ENCODE measurements at places on chromosomes 2 and 18. TPM values are rescaled to one million over a fixed set of nuclear protein-coding genes. Genes with fewer than 3 reads are reported as not detected.

GRCh38 chr2:127580167-127581049 is 44.9 kb downstream of the MYO7B start:
- DNase-seq, result no peak

DNA sequence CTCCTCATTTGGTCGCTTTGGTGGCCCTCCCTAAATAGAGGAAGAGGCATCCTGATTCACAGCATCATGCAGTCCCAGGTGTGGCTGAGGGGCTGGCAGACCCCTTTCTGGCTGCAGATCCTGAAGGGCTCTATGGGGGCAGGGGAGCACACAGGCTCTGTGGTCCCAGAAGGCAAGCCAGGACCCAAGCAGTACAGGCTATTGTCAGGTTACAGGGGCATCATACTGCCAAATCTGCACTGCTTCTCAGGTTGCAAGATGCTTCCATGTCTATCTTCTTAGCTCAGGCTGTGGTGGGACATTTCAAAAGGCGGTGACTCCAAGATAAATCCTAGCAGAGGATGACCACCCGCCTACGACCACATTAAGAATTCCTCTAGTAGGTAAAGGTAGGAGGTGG is 54.3 kb downstream of the TTC32 start:
- DNase-seq, result no peak

- peak; percentile 90 for DNase-seq
Observed at GRCh38 chr2:16656784-16657391, 8.7 kb downstream of the CYRIA start.

SPR gene
- total RNA-seq, result 14.3 TPM

GRCh38 chr2:25320077-25320476 is 21.6 kb downstream of the DNMT3A start:
- DNase-seq, result no peak

DNA sequence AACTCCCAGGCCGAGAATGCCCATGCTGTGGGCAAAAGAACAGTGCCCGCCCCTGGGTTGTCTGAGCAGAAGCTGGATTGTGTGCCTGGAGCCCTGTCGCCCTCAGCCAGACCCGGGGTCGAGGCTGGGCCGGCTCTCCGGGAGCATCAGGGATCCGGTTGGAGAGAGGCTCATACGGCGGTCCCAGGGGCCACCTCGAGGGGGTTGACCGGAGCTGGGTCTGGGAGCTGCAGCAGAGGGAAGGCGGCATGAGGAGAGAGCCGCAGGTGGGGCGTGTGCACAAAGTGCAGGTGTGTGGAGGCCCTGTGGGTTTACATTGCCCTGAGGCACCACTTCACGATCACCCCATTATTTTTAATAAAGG is 39.5 kb downstream of the MBP start:
- no peak for DNase-seq

GPR39 gene
- total RNA-seq, result 0.37 TPM

- DNase-seq, result no peak
Observed at GRCh38 chr2:178110681-178111080, 1.6 kb upstream of the RBM45 start.

- no peak for DNase-seq
Observed at GRCh38 chr2:186903216-186903615, 54.2 kb upstream of the ZSWIM2 start.

DNA sequence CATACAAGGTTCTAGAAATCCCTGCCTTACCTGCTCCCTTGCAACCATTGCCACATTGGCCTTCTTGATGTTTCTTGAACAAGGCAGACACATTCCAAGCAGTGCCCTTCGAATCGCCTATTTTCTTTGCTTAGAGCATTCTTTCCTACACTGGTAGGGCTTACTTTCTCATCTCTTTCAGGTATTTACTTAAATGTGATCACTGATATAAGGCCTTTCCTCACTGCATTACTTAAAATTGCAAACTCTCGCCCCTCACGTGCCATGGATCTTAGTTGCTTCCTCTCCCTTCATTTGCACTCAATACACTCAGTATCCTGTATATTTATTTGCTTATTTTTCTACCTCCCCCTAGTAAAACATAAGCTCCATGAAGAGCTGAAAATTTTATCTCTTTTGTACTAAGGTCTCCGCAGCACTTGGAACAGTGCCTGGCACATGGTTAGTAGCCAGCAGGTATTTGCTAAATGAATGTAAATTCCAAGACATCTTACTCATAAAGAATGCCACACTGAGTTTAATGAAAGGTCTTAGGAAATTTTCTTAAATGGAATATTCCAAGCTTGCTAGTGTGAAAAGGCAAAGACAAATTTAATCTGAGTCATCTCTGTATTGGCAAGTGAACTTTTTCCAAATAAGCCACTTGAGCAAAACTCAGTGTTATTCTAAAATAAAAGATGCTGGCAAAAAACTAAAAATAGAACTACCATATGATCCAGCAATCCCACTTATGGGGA is 42.4 kb upstream of the FIGN start:
- DNase-seq, result no peak

- DNase-seq, result no peak
Observed at GRCh38 chr18:389658-390357, 110.7 kb downstream of the COLEC12 start.

KCNE4 gene
- 21.2 TPM for total RNA-seq
